ENCODE measurements at places on chromosomes 6 and 20.

GRCh38 chr6:149969635-149970034 lies 5.9 kb downstream of the ULBP1 start:
- no peak for DNase-seq

DNA sequence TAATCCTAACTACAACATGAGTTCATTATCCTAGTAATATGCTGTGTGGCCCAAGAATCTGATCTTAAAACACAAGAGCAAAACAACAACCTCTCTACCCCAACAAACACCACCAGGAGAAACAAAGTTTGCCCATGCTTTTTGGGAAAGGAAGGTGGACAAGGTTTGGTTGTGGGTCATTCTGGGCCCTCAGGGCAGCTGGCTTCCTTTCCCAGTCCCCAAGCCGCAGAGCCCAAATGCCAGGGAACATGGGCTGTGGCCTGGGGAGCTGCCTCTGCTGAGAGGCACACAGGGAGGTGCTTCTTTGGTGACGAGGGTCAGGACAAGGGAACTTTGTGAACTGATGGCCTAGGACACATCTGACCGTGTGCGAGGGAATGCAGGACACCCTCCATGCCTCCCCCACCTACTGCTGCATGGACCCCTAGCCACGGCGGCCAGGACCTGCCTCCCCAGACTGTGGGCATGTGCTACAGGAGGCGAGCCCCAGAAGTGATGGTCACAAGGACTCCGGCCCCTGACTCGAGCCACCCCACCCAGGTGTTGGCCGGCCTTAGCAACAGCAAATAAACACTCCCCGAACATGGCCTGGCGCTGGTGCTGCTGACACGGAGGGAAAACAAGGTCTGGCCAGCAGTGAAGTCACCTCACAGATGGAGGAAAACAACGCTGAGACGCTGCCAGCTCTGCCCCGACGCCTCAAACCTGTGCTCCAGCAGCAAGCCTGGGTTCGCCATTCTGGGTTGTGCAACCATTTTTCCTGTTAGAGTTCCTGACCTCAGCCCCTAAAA lies 55.6 kb downstream of the RRBP1 start:
- no peak for DNase-seq

GRCh38 chr6:28118217-28118616 lies 6.2 kb upstream of the ZSCAN16 start:
- DNase-seq: no peak

DNA sequence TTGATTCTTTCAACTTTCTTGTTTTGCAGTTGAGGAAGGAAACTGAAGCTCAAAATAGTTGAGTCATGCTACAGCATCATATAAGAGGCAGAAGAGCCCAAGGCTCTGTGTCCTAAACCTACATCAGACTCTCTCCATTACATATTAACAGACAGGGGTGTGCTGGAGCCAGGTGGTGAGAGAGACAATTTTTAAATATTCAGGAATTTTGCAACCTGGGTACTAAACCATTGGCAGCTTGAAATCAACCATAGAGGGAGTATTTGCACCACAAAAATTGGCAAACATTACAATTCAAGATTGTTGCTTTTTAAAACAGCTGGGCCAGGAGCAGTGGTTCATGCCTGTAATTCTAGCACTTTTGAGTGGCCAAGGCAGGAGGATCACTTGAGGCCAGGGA lies 65.8 kb upstream of the SOX4 start:
- DNase-seq: no peak

GRCh38 chr20:51720854-51721253 lies 47.3 kb downstream of the ATP9A start:
- no peak for DNase-seq

DNA sequence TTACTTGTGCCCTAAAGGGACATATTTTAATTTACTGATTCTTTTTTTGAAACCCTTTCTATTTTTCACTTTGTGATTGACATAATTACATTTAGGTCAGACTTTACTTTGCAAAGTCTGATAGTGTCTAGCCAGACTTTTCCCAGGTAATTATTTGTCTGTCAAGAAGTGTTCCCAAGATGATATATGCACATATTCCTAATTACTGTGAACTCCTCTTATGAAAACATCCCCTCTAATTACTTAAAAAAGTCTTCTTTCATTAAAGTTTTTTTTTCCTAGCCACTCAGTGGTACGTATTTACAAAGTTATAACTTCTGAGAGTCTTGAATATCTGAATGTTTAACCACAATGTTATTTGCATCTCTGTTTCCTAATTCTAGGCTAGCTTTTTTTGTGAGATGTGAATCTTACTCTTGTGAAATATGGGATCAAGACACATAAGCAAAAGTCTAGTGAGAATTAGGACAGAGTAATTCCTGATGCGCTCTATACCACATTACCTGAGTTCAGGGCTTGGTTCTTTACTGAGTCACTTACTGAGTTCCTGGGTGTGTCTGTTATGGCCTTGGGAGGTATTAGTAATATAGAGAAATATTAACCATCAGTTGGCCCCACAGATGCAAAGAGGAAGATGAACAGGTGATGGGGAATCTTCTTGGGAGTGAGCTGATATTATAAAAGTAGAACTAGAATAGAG lies 27.9 kb downstream of the FAM83B start:
- peak; percentile 96 for DNase-seq

DNA sequence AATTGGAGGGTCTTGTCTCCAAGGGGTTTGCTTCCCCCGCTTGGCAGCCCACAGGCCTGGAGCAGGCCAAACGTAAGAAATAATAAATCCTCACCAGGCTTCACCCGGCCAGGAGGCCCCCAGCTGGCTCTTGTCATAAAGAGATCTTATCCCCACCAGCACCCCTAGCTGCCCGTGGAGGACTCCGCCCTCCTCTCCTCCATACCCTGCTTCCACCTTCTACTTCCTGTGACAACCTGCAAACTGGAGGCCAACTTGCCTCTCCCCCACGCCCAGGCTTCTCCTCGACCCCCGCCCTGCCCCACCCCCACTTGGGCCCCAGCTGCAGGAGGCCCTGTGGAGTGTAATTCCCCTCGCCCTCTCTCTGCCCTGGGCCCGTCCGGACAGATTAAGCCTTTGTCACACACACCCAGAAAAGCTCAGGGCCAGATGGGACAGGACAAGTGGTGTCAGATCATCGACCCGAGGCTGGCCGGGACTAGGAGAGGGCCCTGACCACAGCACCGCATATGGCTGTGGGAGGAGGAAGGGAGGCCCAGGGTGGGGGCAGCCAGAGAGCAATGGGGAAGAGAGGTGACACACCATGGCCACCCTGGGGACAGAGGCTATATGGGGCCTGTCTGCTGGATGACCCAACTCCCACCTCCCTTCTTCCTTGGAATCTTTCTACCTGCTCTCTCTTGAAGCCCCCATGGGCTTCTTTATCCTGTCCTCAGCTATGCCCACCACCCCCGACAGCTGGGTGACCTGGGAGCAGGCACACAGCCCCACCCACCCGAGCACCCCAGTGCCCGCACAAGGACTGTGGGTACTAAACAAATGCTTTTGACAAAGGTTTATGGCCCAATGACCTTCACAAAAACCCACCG lies 3.9 kb downstream of the NOL4L start:
- no peak for DNase-seq

DNA sequence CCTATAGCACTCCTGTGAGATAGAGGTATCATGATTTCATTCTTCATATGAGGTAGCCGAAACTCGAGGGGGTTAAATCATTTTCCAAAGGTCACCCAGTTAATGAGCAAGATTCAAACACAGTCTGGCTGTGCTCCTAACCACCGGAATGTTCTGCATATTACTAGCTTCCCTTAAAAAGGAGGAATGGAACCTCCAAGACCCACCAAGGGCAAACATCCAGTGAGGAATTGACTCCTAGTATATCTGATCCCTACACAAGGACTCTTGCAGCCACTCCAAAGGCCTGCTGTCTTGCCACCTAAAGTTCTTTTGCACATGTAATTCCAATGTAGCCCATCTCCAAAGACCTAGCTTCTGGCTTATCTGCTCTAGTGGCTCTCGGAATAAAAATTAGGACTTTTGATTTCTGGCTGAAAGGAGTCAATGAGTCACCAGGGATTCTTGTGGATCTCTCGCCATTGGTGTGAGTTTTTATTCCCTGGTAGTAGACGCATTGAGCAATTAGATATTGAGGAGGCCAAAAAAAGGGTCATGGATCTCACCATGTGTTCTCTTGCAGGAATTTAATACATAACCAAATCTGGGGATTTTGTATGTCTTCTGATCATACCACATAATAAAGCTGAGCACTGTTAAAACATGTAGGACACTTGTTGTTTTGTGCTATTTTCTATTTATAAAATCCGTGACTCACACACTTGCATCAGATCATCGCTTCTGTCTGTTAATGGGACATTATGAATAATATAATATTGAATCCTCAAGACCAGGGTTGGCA lies 9.1 kb downstream of the BCAS1 start:
- peak; percentile 63 for DNase-seq

GRCh38 chr6:82370788-82371187 lies 7.2 kb downstream of the TPBG start:
- no peak for DNase-seq

DNA sequence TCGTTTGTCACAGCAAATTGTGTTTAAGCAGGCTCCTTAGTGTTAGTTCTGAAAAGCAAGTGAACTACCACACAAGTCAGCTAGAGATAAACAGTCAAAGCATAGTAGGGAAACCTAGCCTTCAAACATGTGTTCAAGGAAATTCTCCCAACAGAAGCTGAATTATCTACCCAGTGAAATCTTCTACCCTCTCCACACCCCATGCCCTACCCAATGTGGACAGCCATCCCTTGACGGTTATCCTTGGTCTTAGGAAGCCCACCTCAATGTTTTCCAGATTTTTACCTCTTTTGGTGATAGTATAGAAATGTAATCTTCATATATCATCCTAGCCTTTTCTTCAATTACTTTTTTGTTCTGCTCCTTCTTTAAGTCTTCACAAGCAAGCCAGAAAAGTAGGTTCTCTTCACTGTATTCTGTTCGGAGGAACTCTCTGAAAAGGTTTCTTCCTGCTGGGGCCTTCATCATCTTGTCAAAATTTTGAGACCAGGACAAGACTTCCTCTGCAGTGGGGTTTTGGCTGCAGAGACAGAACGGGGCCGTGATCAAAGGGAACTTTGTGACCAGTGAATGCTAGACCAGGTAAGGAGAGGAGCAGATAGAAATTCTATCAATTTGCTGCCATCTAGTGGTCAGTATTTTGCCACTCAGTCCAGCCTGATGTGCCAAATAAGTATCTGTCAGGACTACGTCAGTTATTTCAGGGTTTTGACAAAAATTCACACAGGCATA lies 21.6 kb upstream of the MTRF1L start:
- no peak for DNase-seq

DNA sequence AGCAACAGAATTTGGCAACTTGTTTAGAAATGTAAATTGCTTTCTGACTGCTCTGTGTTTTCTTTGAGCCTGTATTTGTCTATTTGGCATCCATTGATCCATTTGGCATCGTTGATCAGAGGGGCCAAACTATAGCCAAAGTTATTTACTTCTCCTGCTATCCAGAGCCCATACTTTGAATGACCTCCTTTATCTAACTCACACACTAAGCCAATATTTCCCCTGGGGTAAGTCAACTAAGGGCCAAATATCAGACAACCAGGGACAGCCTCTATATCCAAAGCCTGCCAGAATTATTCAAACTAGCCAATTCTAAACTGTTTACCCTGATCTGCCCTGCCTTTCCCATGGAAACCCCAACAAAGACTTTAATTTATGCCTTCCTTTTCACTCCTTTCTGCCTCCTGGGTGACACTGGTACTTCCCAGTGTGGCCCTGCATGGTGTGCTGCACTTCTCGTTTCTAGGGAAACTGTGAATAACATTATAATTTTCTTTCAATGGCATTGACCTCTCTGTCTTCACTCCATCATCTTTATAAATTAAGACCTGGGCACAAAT lies 19.8 kb upstream of the ZNF184 start:
- no peak for DNase-seq

GRCh38 chr20:36607586-36608387 lies 2.2 kb downstream of the RAB5IF start:
- DNase-seq: peak; percentile 5

- DNase-seq: no peak
These were observed 125.6 kb downstream of the BANF2 start for GRCh38 chr20:17825252-17825959.

DNA sequence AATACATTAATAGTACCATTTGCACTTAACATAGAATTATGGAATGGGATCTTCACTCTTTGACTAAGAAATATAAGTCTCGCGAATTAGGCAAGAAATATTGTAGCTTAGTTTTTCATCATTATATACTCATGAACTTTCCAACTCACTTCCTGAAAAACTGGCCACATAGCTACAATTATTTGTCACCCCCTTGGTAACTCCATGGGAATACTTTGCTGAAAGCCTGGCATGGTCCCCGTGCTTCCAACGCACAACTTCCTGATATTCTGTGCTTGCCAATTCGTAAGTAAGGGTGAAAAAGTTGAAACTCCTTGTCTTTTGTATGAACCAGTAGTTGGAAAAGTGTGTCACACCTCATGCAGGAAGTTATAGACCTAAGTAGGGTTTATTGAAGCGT lies 23.7 kb upstream of the HLA-DQA1 start:
- no peak for DNase-seq

DNA sequence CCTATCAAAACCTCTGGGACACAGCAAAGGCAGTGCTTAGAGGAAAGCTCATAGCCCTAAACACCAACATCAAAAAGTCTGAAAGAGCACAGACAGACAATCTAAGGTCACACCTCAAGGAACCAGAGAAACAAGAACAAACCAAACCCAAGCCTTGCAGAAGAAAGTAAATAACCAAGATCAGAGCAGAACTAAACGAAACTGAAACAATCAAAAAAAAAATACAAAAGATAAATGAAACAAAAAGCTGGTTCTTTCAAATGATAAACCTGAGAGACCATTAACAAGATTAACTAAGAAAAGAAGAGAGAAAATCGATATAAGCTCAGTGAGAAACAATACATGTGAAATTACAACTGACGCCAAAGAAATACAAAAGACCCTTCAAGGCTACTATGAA lies 34.8 kb upstream of the RUNX2 start:
- no peak for DNase-seq

GRCh38 chr6:52186075-52186474 lies at the start of gene IL17A:
TSS of gene IL17A (plus strand) at chr6:52186375. CDS start at chr6:52186432, 57 bp downstream.
- no peak for DNase-seq

DNA sequence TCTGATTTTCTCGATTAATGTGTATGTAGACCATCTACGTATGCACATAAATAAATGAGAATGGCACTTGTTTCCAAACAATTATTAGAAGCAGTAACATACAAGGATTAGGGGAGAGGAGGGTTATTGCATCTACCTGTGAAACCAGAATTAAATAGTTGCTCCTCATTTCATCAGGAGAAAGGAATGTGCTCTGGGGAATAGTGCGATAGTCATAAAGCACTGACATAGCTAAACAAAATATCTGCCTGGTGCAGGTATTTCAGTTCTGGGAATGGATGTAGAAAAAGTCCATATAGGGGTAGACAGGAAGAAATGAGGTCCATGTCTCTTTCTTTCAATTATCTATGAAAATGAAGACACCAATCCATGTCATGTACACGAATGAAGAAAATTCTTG lies 1.6 kb upstream of the ID4 start:
- peak; percentile 30 for DNase-seq

All from foreskin keratinocyte (primary cell).